ENCODE measurements at places on chromosomes 7 and 10.

DNA sequence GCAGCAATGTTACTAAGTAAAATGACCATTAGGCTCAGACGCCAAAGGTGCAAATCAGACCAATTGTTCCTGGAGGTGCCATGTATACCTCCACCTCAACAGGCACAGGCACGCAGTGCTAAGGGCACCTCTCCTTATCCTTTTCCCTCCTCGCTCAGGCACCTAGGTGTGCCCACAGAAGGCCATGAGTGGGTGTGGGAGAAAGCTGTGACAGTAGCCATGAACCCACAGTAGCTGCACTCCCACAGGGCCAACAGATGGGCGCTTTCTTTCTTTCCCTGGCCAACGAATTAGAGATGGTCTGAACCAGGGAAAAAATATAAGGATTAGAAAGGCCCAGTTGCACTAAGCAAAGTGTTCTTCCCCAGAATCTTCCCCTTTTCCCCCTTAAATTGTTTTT is 15.5 kb upstream of the TNS3 start:
- DNase-seq: no peak

DNA sequence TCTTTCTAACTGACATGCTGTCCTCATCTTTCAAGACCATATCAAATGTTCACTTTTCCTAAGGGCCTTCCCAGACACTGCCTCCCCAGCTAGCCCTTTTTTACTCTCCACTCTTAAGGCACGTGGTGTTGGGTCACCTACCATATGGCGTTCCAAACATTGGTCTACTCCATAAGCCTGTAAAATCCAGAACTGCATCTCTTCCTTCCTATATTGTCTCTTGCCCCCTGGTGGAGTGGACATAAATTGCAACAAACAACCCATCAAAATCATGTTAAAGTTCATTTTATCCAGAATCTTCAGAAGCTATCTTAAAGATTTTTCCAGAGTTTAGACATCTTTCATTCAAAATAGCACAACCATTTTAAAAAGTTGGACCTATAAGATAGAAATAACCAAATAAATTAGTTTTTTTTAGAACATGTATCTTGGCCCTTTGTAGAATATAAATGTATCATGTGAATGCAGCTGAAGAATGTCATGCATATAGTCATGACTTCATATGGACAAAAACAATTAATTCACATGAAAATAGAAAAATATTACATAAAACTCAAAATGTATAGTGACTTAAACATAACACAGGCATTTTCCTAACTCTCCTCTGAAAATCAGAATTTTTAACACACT is 180.6 kb upstream of the CHRM2 start:
- DNase-seq: no peak

- DNase-seq: no peak
These were observed 2.5 kb upstream of the VGF start for GRCh38 chr7:101167645-101168411.

GRCh38 chr10:133378251-133379096 is 588 bp upstream of the PAOX start:
- DNase-seq: peak; percentile 71

DNA sequence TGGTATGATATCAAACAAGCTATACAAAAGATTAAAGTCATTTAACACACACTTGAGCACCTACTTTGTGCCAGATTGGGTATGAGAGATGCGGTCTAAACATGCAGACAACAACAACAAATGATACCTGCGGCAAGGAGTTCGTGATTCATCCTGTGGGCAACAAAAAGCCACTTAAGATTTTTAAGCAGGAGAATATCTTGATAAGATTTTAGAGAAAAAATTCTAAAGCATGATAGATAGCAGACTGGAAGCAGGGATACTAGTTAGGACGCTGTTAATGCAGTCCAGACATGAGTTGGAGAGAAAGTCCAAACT is 1.6 kb upstream of the KBTBD2 start:
- DNase-seq: peak; percentile 31

GRCh38 chr10:8047452-8048280 is 6.8 kb upstream of the GATA3 start:
- peak; percentile 16 for DNase-seq

- DNase-seq: peak; percentile 43
These were observed 67.6 kb downstream of the STK17A start for GRCh38 chr7:43650457-43651052.

All from activated CD4-positive, alpha-beta memory T cell treated with anti-CD3 and anti-CD28 coated beads for 36 hours (primary cell).